ENCODE measurements at places on chromosomes 2 and 18.

DNA sequence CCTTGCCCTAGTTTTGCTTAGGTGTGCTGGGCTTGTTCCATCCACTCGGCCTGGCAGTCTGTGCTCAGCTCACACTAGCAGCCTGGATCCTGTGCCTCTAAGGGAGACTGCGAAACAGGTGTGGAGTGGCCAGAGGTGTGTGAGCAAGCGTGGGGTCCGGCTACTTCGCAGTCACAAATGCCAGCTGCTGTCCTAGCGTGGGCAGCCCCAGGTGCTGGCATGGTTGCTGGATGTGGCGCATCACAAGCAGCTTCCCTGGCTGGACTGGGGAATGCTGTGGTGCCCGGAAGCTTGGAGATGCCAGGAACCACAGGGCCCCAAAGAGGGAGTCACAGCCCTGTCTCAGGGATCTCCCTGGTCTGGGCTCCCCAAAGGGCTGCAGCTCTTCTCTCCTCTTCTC lies 119.0 kb upstream of the TMEFF2 start:
- DNase-seq = no peak

GRCh38 chr2:20089715-20090464 lies 38.5 kb upstream of the LAPTM4A start:
- no peak for DNase-seq

DNA sequence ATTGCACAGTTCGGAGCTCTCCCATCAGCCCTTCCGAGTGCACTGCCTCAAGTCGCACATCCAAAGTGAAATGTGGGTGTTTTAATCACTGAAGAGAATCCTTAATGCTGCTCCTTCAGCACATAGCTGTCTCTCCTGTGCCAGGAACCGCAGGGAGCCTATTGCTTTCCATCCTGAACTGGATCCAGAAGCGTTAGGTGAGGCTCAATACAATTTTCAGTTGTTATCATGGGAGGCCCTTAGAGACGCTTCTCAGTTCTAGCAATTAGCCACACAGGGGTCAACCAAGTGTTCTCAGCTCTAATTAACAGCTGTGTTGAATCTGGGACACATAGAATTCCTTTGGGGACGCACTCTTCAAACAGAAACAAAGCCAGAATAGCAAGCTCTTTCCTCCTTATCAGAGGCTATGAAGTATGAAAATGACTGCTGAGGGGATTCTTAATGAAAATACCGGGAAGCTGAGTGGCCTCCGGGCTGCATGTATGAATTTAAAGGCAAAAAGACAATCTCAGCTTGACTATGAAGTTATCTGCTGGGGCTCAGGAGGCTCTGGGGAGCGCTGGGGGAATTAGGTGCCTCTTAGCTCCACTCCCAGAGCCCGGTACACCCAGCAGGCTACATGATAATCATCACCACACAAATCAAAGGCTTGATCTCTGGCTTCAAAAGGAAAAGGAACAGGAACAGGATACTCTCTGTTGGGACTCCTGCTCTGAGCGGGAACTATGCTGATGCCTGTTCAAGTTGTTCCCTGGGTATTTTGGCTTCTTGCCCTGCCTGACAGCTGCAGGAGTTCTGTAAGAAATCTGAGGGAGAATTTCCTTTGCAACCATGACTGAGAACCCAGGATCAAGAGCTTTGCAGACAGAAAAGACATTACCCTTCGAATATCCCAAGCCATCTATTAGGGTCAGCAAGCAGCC lies 55.4 kb upstream of the NCOA1 start:
- no peak for DNase-seq

DNA sequence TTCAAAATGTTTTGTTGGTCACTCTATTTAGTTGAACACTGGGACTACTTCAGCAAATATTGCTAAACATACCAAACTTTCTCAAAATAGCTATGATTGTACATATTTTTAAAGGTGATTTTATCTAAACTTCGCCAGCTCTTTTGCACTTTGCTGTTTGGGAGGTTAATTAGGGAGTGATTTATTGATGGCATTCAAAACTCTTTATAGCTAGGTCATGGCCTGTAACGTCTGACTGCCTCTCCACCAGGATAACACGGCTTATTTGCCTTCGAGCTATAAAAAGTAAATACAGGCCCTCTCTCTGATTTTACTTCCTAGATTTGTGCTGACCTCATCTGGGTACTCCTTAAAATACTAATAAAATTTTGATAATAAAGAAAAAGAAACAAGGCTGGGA lies 931.9 kb downstream of the DCDC2C start:
- no peak for DNase-seq

- no peak for DNase-seq
These were observed 42.5 kb upstream of the GPR39 start for GRCh38 chr2:132374151-132374550.

DNA sequence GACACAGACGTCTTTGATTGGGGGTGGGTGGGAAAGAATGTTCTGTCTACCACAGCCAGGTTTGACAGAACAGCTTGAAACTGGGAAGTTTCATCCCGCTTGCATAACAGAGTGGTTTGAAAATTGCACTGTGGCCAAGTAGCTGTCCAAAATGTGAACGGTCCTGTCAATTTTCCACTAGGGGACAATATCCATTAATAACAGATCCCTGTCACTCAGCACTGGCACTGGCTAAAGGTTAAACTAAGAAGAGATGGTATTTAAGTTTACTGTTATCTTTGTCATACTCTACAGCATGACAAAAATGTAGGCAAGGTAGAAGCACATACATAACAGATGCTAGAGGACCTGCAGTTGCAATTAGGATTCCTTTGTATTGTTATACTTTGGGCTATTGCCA lies 55.6 kb upstream of the ACMSD start:
- DNase-seq = peak; percentile 24
